ENCODE measurements at places on chromosomes 12 and 14.

DNA sequence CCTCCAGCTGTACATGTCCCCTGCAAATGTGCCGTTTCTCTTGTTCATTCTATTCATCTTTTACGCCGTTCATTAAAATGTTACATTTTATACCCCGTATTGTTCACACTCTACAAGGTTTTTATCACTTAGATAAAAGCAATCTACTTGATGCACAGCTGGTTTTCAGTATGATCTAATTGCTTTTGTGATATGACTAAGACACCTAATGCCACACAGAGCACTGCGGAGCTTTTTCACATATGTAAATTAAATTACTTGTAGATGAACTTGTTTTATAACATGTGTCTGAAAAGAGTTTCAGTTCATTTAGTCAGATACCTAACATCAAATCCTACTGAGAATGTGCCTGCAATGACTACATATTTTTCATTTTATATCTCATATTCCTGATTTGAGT is 40.9 kb upstream of the RERGL start:
- DNase-seq, result no peak

GRCh38 chr14:103770902-103771301 is 55.3 kb downstream of the ZFYVE21 start:
- no peak for DNase-seq

GRCh38 chr12:124553862-124554428 is 13.5 kb downstream of the NCOR2 start:
- DNase-seq, result no peak

GRCh38 chr14:91244501-91244901 is at the start of gene GPR68:
GPR68 (minus strand) TSS chr14:91244704; CDS start chr14:91235050, 9,654 bp downstream.
- DNase-seq, result peak; percentile 65

GRCh38 chr12:45326358-45326975 is 110.6 kb downstream of the ANO6 start:
- DNase-seq, result no peak

All from pons (tissue), 1 donor.